HS-27A (cell line): ENCODE measurements at places on chromosomes 4 and X.

DNA sequence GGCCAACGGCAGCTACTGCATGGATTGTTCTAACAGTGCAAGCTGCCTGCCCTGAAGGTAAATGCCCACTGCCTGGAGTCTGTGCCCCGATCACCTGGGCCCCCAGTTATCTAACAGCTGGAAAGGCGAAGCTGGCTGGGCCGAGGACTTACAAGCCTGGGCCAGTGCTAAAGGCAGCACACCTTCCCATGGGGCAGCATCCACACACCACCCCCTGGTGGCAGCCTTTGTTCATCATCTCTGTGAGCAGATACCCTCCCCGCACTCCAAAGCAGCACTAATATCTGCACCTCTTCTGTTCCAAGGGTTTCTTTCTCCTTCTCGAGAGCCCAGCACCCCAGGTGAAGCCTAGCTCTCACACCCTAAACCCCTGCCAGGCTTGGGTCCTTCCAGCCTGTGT lies 7.6 kb downstream of the SLC2A9 start:
- DNase-seq, result no peak

GRCh38 chrX:87621697-87622096 lies 104.1 kb downstream of the KLHL4 start:
- DNase-seq, result no peak

DNA sequence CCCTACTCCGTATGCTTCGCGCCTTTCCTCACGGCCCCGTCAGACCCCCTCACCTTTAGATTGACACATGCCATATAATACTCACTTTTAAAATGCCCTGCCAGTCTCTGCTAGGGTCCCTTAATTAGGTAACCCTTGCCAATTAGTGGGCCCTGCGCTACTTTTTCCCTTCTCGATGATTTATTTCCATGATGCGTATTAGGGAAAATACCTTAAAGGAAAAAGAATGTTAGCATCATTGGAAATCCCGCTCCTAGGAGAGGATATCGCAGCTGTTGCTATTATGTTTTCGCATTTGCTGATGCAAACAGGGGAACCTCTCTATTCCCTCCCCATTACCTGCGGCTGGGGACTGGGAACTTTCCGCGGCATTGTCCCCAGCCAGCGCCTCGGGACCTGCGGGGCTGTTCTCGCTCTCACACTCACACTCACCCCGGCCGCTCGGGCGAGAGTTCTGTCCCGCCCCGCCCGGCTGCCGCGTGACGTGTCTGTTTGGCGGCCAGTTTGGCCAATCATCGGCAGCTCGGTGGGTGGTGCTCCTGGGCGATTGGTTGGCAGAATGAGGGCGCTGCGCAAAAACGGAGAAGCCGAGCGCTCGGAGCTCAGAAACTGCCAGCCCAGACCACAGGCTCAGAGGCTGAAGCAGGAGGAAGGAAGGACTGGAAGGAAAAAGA lies at the start of gene PCDH10:
PCDH10 (plus strand) TSS at position 605 of the 674 bp plus-strand sequence. CDS start 847 bp downstream, outside the sequence.
- peak; percentile 75 for DNase-seq

DNA sequence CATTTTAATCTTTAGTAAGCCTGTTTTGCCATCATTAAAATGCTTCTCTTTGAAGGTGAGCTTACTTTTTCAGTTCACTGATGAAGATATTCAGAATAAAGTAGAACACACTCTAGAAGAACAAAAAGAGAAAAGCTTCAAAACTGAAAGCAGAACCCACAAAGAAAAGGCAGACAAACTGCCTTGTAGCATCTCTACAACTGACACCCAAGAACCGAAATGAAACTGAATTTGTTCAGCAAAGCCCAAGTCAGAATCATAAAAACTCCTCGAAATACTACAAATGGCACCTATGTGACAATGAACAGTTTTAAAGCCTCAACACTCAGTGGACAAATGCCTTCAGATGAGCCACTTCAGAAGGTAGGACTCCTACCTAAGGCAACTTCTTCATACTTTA lies 83.6 kb downstream of the MAML3 start:
- DNase-seq, result no peak

GRCh38 chr4:22634541-22635181 lies 58.1 kb upstream of the GBA3 start:
- DNase-seq, result no peak

DNA sequence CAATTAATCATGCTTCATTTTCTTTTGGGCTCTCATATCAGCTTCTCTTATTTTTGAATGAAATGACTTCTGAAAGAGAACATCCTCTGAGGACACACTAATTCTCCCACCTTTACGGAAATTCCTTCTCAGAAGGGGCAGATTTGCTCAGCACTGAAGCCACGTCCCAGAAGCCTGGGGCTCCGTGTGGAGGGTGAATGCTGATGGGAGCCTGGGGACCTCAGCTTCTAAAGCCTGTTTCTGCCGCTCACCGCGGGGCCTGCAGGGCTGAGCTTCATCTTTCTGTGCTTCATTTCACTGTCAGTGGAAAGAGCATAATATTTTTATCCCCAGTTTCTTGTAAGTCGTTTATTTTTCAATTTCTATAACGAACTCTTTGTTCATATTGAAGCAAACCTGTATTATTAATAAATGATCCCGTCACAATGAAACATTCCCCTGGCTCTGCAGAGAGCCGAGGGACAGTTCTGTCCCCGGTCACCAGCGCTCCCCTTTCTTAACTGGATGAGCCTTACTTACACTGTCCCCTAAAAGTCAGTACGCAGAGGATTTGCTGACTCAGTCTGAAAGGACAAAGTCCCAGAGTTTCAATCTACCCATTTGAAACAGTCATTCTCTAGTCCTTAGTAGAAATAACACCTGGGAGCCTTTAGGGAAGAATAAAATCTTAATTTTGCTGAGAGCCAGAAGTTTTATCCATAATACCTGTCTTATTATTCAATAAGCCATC lies 364.6 kb upstream of the FAT1 start:
- DNase-seq, result no peak

- no peak for DNase-seq
These were observed 15.0 kb upstream of the AKAP17A start for GRCh38 chrX:1576201-1576992.

- no peak for DNase-seq
These were observed 238.4 kb upstream of the PSAPL1 start for GRCh38 chr4:7673121-7673520.

DNA sequence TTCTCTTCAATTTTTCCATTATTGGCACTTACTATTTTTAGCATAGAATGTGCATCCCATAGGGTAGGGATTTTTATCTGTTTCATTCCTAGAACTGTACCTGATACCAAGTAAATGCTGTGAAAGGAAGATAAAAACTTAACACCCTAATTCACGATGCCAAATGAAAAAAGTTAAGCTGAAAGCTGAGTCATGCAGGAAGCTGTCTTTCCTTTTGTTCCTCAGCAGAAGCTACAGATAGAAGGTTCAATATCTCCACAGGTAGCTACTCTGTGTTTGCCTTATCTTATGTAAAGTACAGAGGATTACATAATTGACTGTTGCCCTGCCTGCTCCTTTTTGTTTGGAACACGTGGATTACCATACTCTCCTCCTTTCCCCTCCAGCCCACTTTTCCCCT lies 77.0 kb downstream of the LRP2BP start:
- no peak for DNase-seq

DNA sequence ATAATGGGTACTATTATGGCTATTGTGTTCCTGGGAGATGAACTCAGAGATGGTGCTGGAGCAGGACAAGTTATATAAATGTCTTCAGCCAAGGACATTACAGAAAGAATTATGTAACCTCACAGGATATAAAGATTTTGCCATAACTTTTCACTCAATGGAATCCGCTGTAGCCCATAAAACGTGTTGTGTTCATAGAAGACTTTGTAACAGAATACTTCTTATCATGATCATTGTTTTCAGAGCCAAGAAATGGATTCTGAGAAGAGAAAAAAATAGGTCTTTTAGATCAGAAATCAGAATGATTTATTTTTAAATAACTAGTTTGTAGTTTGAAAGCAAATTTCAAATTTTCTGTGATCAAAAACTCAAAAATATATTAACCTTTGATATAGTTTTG lies 441.0 kb upstream of the TENM3 start:
- DNase-seq, result no peak

- DNase-seq, result no peak
These were observed 32.0 kb upstream of the KIAA0232 start for GRCh38 chr4:6750286-6751221.

- no peak for DNase-seq
These were observed 343.7 kb downstream of the MID1IP1 start for GRCh38 chrX:39144956-39145355.

DNA sequence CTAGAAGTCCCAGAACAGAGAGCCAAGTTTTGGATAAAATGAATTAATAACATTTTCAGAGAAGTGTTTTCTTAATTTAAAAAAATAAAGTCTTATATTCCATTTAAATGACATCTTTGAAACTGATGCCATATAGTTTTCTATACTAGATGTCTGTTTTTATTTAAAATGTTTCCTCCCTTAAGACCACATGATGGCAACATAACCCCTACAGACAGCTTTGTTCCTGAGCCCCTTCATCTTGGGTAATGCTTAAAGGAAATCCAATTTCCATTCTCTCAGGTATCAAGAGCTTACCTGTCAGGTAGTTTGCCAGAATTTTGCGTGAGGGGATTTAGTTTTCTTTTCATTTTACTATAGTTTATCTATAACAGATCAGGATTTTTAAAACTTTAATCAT lies 181.4 kb upstream of the UGT8 start:
- no peak for DNase-seq

- DNase-seq, result peak; percentile 91
These were observed 11.2 kb upstream of the PDGFRA start for GRCh38 chr4:54217642-54218495.

DNA sequence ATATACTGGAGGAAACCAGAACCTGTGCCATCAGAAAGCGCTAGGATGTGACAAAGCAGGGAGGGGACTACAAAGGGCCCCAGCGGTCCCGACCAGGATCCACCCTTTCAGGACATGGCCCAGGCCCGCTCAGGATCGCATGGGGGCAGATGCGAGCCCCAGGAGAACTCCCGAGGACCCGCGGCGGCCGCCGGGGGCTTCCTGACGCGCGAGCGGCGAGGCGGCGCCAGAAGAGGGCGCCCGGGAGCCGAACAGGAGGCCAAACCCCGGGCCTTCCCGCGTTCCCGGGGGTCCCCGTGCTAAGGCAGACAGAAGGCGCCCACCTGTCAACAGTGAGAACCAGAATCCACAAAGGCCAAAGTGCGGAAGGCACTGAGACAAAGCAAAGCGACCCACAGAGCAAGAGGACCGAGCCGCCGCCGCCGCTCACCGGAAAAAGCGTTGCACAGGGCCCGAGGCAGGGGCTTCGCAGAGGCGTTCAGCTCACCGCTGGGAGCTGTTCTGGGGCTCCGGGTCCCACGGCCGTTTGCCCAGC lies 7.3 kb upstream of the OPN1LW start:
- no peak for DNase-seq

DNA sequence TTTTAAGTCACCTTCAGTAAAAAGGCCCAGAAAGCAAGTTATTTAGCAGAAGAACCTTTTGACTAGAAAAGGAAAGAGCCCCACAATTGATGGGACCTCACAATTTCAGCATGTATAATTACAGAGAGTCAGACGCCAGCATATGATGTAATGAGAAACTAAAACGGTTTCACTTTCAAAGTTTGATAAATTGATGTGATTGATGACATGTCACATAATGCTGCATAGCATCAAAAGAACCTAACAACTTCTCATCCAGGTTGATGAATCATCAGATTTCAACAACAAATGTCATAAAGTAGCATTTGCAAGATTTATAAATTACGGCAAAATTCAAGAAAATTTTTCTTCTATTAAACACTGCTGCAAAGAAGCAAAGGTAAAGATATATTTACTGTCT lies 3.9 kb upstream of the GAR1 start:
- DNase-seq, result no peak

GRCh38 chrX:57643698-57644097 lies 36.4 kb downstream of the NLRP2B start:
- no peak for DNase-seq

DNA sequence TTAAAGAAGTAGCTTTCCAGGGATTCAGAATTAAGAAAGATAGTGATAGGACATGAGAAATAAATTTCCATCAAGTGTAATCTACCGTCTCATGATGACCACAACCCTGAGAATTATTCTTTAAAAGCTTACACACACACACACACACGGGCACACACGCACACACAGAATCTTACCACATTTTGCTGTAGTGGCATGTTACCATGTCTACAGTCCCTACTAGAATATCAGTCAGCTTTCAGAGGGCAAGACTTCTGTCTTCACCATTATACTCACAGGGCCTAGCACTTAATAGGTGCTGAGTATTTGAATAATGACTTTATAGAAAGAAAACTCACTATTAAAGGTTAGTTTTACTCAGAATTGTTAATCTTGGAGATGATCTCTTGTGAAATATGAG lies 15.4 kb downstream of the CMC4 start:
- no peak for DNase-seq

DNA sequence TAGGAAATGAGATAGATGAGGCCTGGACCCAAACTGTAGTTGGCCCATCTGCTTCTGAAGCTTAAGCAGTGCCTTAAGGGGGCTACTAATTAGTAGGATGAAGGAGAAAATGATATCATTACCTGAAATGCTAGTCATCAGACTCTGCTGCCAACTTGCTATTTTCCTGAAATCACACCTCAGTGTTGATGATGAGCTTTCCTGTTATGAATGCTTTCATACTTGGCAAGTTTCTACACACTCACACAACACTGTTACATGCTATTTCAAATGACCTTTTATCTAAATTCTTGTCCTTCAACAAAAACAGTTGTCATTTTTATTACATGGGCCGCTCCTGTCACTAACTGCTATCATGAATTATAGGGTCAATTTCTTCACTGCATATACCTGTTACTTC lies 416.0 kb downstream of the PRDM5 start:
- DNase-seq, result no peak

- DNase-seq, result no peak
These were observed 1.1 kb upstream of the PHOX2B start for GRCh38 chr4:41749631-41750039.

- no peak for DNase-seq
These were observed 9.3 kb upstream of the LIN54 start for GRCh38 chr4:83019794-83020494.

- DNase-seq, result no peak
These were observed 88.0 kb upstream of the TRIM2 start for GRCh38 chr4:153116291-153116680.

DNA sequence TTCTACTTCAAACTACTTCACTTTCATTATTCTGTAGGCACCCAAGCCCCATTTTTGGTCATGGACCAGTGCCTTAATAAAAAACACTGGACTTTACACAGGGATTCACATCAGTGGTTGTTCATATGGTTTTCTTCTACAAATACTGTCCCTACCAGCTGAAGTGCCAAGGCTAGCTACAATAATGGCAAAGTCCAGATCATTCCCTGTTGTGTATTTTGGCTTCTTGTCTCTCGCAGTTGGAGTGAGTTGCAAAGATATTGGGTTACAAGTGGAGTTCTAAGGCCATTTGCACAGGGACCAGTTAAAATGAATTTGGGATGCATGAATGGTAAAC lies 16.7 kb upstream of the ANKRD17 start:
- no peak for DNase-seq
